BJ (cell line): ENCODE measurements at places on chromosomes 2 and 18. TPM values are rescaled to one million over a fixed set of nuclear protein-coding genes. Genes with fewer than 3 reads are reported as not detected.

- DNase-seq, result no peak
These were observed 60.4 kb downstream of the PID1 start for GRCh38 chr2:229210641-229211040.

Gene ZNF521
- polyA plus RNA-seq, result 18.6 and 29.3 TPM in 2 replicates

Gene DCDC2C
- polyA plus RNA-seq, result not detected in 2 replicates

DNA sequence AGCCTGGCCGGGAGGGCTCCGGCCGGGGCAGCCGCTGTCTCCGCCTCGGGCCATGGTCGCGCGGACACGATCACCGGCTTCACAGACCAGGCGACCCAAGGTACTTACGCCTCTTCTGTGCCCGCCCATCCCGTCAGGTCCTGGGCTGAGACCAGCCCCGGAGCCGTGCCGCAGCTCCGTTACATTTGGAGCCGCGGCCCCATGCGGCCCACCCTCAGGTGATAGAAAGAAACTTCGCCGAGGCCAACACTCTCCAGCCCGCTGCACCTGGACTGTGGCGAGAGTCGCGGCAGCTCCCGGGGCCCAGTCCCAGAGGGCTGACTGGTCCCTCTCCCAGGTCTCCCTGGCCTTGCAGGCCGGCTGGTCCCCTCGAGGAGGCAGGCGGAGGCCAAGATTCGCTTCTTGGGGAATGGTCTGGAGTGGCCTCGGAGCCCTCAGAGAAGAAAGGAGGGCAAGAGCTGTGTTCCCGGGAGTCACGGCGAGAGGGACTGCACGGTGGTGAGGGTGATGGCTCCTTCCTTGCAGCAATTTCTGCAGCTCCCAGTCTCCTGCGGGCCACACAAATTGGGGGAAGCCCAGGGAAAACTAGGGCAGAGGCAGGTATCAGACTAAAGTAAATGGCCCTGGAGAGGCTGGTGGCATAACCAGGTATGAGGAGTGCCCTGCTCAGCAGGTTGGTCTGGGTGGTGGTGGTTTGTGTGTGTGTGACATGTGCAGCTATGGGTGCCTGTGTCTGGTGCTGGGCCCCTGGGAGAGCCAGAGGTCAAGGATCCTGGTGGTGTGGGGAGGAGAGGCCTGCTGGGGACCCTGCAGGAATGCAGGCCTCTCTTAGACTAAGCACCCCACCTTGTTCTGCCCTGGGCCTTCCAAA is 822 bp downstream of the GDF7 start:
- no peak for DNase-seq

GRCh38 chr2:150548527-150548926 is 61.1 kb upstream of the RND3 start:
- DNase-seq, result no peak
